ENCODE measurements at places on chromosomes 2 and 18.

DNA sequence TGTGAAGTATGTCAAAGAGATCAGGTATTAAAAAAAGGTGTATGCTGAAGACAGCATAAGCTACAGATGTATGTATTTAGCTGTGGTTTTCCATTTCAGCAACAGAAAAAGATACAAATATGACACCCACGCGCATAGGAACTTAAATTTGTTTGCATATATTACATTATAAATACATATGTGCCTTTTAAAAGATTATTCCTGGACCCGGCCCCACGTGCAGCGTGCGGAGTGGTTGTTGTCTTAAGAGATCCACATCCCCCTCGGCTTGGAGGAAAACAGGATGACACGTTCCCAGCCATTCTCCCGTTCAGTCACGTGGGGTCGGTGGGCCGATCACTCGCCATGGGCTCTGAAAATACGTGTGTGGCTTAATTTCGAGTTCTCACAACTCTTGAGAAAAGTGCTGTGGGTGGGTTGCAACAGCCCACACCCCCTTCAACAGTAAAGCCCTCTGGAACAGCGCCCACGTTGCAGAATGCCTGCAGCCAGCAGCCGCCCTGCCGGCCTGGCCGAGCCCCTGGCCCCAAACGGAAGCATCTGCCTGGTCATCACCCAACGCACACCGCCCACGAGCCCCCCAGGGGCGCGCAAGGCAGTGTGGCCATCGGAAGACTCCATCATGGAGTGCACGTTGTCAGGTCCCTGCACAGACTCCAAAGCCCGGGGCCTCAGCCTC, 18.6 kb upstream of the KCNG2 start:
- DNase-seq, result no peak

DNA sequence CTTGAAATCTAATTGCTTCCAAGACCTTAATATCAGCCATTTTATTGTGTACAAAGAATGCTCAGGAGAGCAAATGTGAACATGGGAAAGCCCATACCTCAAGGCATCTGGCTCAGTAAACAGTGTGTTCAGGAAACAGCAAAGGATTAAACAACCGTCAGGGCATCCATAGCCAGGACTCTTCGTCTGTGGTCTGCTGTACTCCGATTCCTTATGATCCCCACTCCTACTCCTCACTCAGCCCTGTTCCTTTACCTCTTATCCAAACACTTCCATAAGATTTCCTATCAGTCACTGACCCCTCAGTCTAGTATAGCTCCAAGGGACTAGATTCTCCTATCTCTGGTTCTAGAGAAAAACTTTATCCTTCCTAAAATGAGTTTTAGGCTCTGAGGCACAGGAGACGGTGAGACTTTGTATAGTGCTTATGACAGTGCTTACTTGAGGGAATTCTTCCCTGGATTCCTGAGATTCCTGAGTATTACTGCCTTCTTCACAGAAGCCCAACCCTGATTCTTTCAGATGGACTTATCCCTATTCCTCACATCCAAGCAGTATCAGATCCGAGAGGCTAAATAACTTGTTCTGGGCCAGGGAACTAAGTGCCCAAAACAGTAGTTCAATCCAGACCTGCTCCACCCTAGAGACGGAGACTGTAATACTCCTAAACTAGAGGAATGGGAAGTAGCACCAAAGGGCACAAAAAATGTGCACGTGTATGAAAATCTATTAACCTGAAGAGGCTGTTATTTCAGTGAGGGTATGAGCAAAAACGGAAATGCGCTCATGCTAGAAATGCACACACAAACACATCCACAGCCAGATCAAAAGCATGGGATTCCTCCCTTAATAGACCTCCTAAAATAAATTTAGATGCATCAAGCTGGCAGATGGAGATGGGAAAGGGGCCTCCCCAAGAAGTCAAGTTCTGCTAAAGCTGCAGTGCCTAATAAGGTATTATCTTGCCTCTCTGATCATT, 42.1 kb upstream of the SIGLEC15 start:
- DNase-seq, result no peak

DNA sequence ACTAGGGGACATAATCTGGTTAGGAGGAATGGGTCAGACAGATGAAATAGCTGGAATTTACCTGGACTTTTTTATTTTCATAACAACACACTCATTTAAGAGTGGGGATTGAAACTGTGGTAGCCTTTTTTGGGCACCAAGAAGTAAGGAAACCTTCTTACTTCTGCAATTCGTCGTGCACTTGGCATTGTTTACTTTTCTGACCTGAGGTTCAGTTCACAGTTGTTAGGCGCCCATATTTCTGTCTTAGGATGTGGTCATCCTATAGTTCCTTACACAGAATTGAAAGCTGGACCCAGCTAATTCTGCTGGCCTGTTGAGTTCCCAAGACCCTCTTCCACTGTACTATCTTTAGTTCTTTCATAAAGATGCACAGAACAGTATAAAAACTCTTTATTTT, 72.9 kb downstream of the TMX3 start:
- DNase-seq, result no peak

DNA sequence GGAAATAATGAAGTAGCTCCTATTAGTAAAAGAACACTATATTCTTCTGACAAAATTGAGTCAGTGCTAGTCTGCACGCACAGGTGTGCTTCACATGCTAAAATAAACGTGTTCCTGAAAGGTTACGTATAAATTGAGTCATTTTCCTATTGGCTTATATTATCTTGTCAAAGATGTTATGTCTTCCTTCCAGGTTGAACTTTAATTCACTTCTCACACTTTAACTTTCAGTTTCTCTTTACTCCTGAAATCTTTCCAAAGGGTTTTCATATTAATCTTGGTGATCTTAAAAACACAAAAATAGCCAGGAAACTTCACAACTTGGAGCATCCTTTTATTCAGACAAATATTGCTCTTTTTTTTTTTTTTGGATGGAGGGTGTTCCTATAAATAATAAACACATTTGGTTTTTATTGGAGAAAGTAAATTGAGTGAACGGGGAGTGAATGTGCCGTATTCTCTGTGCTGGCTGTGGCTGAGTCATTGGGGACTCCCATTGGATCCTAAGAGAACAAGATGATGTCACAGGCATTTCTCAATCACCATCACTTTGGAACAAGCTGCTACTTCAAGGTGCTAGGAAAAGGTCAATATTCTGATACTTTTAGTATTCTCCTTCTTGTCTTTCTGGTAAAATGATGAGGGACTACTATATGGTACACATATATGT, 150.2 kb upstream of the SPATS2L start:
- DNase-seq, result no peak

DNA sequence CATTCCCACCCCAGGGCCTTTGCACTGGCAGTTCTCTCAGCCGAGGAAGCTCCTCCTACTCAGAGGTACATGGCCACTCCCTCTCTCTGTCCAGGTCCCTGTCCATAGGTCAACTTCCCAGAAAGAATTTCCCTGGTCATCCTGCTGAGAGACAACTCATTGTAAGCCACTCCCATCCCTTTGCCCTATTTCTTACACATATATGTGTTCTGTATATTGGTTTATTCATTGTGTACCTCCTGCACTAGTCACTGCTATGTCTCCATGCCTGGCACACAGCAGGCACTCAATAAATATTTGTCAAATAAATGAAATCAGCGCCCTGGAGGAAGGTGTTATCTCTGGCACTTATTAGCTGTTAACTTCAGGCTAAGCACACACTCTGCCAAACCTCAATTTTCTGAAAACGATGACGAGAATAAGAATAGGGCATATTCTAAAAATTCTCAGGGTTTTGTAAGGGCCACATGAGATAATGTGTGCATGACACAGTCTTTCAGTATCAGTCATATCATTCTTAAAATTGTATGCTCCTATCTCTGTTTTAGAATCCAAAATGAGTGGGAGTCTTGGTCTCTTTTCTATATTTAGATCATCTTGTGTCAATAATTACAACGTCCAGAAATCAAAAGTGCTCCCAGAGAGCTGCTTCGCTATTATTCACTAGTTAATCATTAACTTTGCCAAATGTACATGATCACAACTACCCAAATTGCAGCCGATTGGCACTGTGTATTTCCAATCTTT, 198.0 kb downstream of the ALK start:
- no peak for DNase-seq

- DNase-seq, result peak; percentile 3
Measured at GRCh38 chr18:44537526-44537925, 143.2 kb upstream of the SETBP1 start.

DNA sequence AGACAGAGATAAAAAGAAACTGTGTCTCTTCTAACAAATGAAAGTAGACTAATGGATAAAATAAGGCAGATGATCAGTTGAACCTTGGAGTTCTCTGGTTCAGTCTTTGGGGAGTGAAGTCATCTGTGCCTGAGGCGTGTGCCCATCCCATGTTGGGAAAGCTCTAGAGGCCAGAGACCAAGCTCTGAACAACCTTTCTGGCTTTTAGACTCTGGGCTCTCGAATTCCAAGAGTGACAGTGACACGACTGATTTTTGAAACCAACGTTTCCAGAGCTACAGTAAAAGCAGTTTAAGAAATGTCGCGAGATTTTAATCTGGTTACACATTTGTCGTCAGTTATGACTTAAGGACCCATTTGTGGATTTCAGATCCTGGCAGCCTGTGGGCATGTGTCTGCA, 83.7 kb upstream of the APCDD1 start:
- DNase-seq, result no peak

- DNase-seq, result no peak
Measured at GRCh38 chr18:22069916-22070315, 99.5 kb upstream of the GATA6 start.

DNA sequence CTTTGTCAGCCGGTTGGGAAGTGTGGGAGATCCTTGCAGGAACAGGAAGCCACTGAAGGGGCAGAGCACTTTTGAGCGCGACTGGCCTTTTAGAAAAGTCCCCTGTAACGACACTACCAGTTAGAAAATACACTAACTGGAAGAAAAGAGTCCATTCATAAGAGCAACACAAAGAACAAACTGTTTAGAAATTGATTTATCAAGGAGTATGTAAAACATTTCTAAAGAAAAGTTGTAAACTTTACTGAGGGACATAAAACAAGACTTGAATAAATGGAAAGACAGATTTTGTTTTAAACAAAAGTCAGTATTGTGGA, 29.8 kb upstream of the POMC start:
- DNase-seq, result no peak

DNA sequence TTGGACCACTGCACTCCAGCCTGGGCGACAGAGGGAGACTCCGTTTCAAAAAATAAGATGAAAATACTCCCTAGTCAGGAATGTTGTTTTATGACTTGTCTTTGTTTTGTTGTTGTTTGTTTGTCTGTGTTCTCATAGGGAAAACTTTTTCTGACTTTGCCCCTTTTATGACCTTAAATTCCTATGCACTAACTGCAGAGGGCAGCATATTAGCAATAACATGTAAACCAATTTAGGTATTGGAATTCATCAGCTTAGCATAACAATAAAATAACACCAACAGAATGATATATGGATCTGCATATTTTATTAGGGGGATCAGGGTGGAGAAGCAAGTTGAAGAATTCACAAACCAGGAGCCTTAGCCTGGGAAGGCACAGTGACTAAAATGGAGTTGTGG, 631.5 kb downstream of the SUCLG1 start:
- DNase-seq, result no peak

DNA sequence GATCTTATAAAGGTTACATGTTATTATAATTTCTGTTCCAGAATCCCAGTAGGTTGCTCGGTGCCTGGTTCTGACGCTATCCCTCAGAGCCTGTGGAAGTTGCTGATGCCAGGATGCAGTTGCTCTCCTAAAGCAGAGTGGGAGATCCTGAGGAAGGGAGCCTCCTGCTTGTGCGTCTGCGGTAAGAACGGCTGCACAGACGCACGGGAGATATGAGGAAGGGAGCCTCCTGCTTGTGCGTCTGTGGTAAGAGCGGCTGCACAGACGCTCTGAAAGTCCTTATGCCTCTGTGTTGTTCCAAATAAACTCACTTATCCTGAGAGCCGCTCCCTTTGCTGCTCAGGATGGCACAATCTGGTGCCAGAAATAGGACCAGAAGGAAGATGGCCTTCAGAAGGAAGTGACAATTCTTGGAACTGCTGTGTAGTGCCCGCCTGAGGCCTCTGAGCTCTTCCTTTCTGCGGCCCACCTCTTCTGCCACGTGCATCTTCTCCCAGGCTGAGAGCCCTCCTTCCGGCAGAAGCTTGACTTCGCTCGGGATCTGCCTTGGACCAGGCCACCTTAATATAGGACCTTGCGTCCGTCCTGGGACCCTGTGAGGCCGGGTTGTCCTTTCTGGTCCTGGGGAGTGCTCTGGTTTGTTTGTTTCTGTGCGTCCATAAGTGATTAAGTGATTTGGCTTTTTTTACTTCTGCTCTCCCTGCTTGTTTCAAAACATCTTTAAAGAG, 89.5 kb downstream of the RTP5 start:
- DNase-seq, result no peak

DNA sequence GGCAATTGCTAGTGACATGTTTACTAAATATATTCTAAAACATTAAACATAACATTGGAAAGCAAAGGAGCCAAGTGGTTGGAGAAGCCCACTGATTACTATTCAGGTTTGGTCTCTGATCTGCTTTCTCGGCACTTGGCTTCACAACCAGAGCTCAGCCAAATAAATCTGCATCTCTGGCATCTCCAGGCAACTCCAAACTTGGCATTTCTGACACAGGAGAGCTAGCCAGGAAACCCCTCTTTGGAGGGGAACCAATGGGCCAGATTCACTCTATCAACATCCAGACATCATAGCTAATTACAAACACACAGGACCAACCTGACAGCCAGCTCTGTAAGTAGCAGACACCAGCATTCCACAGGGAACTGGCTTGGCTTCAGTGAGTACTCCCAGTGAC, 150.3 kb upstream of the ETAA1 start:
- DNase-seq, result no peak

GRCh38 chr2:317501-318424, 29.9 kb upstream of the ALKAL2 start:
- peak; percentile 7 for DNase-seq

- DNase-seq, result no peak
Measured at GRCh38 chr2:239169311-239170048, 231.3 kb downstream of the HDAC4 start.

GRCh38 chr2:147223553-147224060, 621.2 kb upstream of the ACVR2A start:
- DNase-seq, result no peak

- DNase-seq, result no peak
Measured at GRCh38 chr2:44053052-44053451, 57.3 kb upstream of the LRPPRC start.

GRCh38 chr2:221999717-222000116, 299.1 kb downstream of the PAX3 start:
- DNase-seq, result no peak

- DNase-seq, result no peak
Measured at GRCh38 chr2:23746141-23746863, 180.6 kb downstream of the ATAD2B start.

GRCh38 chr2:157223624-157224205, 33.8 kb upstream of the GALNT5 start:
- no peak for DNase-seq

DNA sequence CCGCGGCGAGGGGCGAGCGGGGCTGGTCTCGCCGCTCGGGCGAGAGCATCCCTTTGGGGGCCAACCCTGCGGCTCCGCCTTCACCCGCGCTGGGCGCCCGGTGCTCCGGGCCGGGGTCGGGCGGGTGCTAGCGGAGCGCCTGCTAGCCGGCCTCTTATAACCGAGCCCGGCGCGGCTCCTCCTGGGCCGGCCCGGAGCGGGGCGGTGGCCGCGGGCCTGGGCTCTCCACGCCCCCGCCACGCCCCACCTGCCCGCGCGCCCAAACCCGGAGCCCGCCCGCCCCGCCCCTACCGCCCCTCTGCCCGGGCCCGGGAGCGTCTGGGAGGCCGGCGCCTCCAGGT, at the start of gene FOXI3:
Gene FOXI3, minus strand, starts transcription at position 129 of the 341 bp plus-strand sequence. CDS start 158 bp downstream, outside the sequence.
- DNase-seq, result no peak

GRCh38 chr2:237758185-237758584, 40.4 kb upstream of the RBM44 start:
- DNase-seq, result no peak

GRCh38 chr2:141899740-141900139, 231.1 kb downstream of the LRP1B start:
- DNase-seq, result no peak

- no peak for DNase-seq
Measured at GRCh38 chr2:43818761-43819160, 19.9 kb downstream of the ABCG5 start.
